ENCODE measurements at places on chromosomes 12 and 14.

GRCh38 chr12:12336049-12336411 is 14.0 kb downstream of the MANSC1 start:
- no peak for DNase-seq

GRCh38 chr12:17652436-17652835 is 437.6 kb downstream of the RERGL start:
- DNase-seq = no peak

DNA sequence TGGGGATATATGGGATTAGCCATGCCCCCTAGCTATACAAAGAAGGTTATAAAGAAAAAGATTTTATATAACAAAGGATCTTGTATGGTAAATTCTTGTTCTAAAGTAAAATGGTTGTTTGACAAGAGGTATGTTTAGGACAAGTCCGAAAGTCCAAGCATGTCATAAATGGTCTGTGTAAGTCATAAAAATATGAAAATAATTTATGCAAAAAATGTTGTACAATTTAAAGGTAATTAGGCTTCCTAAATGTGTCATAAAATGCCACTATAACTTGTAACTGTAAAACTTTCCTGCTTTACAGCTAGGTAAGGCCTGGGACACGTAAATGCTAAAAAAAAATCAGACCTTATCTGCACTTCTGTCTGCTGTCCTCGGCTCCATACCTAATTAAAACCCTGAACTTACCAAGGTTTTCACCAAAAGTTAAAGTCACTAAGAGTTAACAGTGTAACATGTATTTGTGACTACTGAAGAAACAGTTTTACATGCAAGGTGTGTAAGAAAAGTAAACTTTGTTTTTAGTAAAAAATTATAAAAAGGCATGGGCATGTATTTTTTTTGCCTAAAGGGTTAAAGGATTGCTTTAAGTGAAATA is 110.0 kb upstream of the RESF1 start:
- DNase-seq = no peak

DNA sequence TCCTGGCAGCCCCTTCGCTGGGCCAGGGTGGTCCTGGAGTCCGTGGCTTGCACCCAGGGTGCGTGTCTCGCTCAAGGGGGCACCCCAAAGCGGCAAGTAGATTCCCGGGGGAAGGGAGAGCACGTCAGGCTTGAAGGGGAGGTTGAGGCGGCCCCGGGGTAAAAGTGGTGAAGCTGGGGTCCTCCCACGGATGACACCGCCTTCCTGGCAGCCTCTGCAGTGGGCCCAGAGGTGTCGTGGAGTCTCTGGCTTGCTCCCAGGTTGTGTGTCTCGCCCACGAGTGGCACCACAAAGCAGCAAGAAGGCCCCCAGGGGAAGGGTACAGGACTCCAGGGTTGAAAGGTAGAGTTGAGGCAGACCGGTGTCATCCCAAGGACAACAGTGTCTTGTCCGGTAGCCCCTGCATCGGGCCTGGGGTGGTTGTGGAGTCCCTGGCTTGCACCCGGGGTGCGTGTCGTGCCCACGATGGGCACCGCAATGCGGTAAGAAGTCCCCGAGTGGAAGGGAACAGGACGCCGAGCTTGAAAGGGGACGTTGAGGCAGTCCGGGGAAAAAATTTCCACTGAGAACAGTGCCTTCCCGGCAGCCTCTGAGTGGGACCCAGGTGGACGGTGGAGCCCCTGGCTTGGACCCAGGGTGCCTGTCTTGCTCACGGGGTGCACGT is 158.0 kb upstream of the ALG10B start:
- DNase-seq = no peak

DNA sequence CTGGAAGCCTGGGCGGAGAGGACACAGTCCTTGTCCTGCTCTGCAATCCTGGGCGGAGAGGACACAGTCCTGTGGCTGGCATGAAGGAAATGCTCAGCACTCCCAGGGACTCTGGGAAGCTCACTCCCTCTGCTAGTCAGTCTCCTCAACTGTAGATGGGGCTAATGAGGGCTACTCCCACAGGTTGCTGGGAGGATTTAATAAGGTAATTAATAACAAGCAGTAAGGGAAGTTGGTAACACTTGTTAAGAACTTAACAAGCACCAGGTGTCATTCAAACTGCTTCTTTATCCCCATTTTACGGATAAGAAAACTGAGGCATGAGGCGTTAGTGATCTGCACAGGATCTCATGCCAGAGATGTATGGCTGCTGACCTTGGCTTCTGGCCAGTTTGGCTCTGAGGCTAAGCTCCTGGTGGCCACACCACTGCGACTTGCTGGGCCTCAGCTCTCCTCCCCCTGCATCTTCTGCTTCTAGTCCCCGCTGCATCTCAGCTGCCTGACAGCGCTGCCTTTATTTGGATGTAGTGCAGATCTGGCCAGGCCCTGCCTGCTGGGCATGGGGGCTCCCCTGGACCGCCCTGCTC is 54.1 kb upstream of the BEGAIN start:
- DNase-seq = no peak

GRCh38 chr12:38350342-38351174 is 34.0 kb downstream of the ALG10B start:
- no peak for DNase-seq

- DNase-seq = no peak
Observed at GRCh38 chr14:94598816-94599655, 13.2 kb upstream of the SERPINA3 start.

DNA sequence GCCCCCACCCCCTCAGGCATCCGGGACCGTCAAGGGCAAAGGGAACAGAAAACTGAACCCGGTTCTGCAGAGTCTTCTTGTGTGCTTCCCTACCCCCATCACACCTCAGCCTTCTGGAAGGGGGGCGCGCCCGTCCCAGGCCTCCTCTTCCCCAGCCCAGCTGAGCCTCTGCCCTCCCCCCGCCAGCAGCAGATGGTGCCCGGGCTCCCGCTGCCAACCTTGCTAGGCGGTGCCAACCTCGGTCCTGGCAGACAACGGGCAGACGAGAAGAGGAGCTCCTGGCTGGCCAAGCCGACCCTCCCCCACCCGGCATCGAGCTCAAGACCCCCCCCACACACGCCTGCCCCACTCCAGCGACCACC is 8.7 kb downstream of the STAC3 start:
- peak; percentile 61 for DNase-seq

- DNase-seq = no peak
Observed at GRCh38 chr12:118855858-118856257, 125.5 kb upstream of the SRRM4 start.

- DNase-seq = no peak
Observed at GRCh38 chr14:97179573-97179972, 382.4 kb downstream of the VRK1 start.

DNA sequence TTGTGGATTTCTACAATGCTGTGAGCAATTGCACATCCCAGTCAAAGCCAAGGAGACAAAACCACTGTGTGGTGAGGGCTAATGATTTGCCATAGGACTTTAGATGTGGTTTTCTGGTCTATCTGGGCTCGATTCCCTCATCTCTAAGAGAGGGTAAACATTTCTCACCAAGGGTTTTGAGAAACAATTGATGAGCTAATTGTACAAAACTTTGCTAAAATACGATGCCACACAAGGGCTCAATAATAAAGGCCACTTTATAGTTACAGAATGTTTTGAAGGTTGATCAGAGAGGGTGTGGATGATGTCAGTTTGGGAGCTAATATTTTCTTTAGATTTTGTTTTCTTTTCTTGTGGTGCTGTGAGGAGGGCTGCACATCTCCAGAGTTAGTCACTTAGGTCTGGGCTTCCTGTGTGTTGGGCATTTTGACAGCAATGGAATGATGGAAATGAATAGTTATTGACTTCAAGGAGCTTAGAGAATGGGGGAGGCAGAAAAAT is 60.8 kb upstream of the SLC38A4 start:
- no peak for DNase-seq

- no peak for DNase-seq
Observed at GRCh38 chr14:104929268-104930230, 4.9 kb downstream of the PLD4 start.

DNA sequence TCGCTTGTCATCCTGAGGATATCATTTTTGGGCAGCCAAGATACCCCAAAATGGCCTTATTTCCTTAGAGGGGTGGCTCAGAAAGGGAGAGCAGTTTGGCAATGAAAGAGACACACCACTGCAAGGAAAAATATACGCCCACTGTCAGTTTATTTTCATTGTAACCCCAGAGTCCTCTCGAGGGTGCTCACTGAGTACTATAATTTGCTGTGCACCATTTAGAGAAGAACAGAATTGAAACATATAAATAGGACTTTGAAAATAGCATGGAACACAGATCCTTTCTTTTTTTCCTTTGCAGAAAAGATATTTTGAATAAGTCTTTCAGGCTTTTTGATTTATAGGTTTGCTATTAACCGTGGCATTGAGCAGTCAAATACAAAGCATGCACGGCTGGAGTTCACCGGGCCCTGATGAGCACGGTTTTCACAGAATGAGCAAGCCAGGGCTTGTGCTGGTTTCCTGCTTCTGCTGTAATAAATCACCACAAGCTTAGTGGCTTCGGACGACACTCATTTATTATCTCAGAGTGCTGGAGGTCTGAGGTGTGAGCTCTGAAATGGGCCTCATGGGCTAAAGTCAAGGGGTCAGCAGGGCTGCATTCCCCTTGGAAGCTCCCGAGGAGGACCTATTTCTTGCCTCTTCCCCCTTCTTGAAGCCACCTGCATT is 152.3 kb downstream of the ZNF664 start:
- no peak for DNase-seq

DNA sequence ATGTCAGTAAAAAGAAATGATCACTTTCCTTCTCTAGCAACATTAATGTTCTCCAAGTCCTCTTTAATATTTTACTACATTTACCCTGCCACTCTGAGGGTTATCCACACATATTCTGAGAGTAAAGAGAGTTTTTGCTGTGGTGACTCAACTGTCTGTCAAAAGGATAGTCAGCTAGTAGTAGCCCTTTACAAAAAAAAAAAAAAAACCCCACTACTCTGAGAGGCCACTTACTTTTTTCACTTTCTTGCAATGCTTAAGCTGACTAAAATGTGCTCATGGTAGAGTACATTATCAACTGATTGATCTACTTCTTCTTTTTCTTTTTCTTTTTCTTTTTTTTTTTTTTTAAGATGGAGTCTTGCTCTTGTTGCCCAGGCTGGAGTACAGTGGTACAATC is 27.6 kb upstream of the PPM1A start:
- DNase-seq = no peak

DNA sequence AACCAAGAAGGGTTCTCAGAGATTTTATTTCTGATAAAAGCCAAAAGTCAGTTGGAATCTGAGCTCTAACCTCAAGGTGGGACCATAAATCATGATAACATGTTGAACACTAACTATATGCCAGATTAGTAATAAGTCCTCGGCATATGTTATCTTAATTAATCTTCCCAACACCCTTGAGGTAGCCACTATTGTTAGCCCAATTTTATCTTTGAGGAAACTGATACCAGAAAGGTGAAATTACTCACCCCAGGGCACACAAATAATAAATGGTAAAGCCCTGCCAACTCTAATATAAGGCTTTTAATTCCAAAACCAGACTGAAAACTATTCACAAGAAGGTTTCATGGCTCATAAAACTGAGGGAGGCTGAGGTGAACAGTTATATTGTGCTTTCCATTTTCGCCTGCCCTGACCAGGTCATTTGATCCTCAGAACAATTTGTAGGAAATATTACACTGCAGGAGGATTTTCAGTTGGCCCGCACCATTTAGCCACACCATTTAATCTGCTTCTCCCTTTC is 16.1 kb upstream of the NUAK1 start:
- DNase-seq = no peak

DNA sequence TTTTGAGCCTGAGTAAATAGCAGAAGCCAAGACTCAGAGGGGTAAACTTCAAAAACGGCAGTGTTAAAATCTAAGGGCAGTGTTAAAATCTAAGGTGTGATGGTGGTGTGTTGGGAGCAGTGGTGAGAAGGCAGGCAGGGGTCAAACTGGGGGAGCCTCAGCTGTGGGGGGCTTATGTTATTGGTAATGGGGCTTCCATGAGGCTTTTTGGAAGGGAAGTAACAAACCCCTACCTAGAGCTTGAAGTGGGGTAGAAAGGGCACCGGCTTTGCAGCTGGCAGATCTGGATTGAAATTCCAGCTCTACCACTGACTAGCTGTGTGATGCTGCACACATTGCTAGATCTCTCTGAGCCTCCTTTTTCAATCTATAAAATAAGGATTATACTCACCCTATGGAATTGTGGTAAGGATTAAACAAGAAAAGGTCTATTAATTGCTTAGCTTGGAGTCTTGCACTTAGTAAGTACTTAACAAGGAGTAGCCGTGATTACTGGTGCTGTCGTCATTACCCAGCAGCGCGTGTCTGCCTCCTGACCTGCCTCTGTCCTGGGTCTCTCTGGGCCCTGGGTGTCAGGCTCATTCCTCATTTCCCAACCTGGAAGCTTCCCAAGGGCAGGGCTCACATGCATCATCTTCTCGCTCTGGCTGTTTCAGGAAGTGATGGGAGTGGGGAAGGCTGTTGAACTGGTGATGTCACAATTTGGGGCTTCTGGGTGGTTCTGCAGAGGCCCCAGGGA is 18.5 kb upstream of the KRT80 start:
- DNase-seq = no peak

DNA sequence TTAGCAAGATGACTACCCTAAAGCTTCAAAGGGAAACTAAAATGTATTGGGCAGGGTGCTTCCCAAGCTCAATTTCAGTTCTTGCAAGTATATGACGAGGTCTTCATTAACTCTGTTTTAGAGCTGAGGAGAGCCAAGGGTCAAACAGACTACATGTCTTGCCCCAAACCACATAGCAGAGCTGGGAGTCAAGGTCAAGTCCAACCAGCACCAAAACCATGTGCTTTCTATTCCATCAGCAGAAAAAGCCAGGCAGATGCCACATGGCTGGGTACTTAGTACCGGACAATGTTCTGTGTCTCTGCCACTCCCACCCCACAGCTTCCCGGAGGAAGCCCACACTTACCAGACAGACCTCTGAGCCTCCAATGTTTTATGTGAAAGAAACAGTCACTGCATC is 17.6 kb downstream of the NID2 start:
- DNase-seq = no peak

- DNase-seq = no peak
Observed at GRCh38 chr14:30332374-30332773, 226.6 kb upstream of the G2E3 start.

GRCh38 chr14:44081146-44081545 is 425.9 kb downstream of the FSCB start:
- no peak for DNase-seq

- peak; percentile 68 for DNase-seq
Observed at GRCh38 chr12:12474471-12474928, 88.2 kb downstream of the DUSP16 start.

GRCh38 chr14:102883089-102883541 is 39.3 kb upstream of the AMN start:
- no peak for DNase-seq

Measured in activated CD8-positive, alpha-beta memory T cell treated with anti-CD3 and anti-CD28 coated beads for 24 hours (primary cell).